ENCODE measurements at places on chromosomes 1 and 21. TPM values are rescaled to one million over a fixed set of nuclear protein-coding genes. Genes with fewer than 3 reads are reported as not detected.

- no peak overlapping the region for H3K27ac ChIP-seq
- no peak for DNase-seq
- no peak overlapping the region for H3K4me3 ChIP-seq
- no peaks in the 10 kb centered on the region for H3K4me1 ChIP-seq
Measured at GRCh38 chr21:20265707-20266440, 732.3 kb upstream of the NCAM2 start.

The HDAC1 gene
- 197 TPM for total RNA-seq

DNA sequence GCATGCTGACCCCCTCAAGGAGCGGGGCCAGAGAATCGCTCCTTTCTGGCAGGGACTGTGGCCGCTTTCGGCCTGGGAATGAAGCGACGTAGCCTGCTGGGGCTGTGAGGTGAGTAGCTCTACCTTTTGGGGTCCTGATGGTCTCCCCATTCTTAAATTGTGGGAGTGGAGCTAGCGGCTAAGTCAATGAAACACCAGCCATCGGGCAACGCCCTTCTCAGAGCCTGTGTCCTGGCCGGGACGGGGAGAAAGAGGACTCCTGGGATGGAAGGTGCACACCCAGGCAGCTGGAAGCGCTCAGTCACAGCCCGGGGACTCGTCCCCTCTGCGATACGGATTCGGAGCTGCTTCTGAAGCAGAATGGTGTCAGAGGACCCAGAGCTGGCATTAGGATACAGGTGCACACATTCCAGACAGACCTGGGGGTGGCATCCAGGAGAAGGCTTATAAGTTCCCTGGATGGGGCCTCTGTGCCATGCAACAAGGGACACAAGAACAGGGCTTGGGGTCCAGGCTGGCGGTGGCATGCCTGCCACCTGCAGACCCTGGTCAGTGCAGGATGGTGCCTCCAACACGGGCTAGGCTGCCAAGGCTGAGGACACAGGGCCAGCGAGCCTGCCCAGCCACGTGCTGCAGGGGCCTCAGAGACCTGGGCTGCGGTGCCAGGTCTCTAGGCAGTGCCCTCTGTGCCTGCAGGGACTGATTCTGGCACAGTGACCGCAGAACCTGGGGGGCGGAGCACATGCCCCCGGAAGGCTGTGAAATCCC, 945 bp upstream of the WNT9A start:
- peaks cover 17% of the 10 kb centered on the region for H3K36me3 ChIP-seq
- peaks cover 55% of the 10 kb centered on the region for H3K27me3 ChIP-seq
- H3K4me3 ChIP-seq = peak overlapping the region; percentile 17
- no peak overlapping the region for H3K27ac ChIP-seq

The MEGF6 gene
- total RNA-seq = 32.4 TPM

DNA sequence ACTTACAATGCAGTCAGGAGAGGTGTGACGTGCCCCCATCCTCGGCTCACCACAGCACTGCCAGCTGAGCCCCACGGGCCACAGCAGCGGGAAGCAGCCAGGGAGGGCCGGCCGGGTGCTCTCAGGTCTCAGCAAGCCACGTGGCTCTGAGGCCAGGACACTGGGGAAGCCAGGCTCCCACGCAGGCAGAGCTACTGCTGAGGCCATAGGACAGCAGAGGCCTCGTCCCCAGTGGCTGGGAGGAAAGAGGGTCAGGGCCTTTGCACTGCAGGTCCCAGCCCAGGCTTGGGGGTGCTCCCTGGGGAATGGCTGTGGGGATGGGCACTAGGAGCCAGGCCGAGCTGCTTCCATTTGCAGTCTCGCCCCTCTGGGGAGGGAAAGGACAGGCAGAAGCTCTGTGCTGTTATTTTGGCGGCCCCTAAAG, 5.8 kb downstream of the LRRC47 start:
- no peaks in the 10 kb centered on the region for H3K4me1 ChIP-seq
- H3K4me3 ChIP-seq = no peak overlapping the region
- H3K27me3 ChIP-seq = no peaks in the 10 kb centered on the region
- DNase-seq = no peak
- H3K36me3 ChIP-seq = peaks cover 15% of the 10 kb centered on the region

DNA sequence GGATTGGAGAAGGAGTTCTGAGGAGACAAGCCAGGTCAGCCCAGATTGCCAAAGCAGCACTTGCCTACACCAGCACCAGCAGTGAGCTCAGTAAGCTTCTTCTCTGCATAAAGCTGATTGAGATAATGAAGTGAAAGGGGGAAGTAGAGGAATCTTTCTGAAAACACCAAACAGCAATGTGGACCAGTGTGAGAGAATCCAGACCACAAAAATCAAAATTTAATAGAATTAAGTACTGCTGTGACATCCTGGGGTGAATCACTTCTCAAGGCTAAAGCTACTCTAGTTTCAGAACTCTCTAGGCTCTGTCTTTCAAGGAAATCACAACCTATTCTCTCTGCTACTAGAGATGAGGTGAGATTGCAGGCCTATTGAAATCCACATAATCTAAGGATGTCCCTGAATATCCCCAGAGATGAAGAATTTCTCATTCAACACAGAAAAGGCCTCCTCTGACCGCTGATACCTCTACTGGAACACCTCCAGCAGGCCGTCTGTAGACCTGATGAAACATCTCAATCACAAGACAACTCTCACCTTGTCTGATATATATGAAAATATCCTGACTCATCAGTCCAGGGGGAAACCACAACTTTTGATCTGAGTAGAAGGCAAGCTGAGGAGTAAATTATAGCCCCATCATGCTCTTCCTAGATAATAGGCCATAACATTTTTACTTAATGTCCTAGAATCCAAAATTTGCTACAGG, at the start of gene FCRL4:
TSS of gene FCRL4 (minus strand) at position 127 of the 709 bp plus-strand sequence. CDS start 141 bp downstream, outside the sequence.
- H3K4me3 ChIP-seq = no peak within 1 kb of the TSS
- peaks cover 41% of the 10 kb centered on the region for H3K4me1 ChIP-seq
- no peaks in the 10 kb centered on the region for H3K27me3 ChIP-seq
- H3K36me3 ChIP-seq = no peaks in the 10 kb centered on the region
- DNase-seq = no peak
- H3K27ac ChIP-seq = no peak within 1 kb of the TSS

GRCh38 chr1:109788695-109789521, 25.2 kb upstream of the EPS8L3 start:
- peaks cover 56% of the 10 kb centered on the region for H3K4me1 ChIP-seq
- no peaks in the 10 kb centered on the region for H3K27me3 ChIP-seq
- H3K27ac ChIP-seq = no peak overlapping the region

- no peaks in the 10 kb centered on the region for H3K36me3 ChIP-seq
- H3K4me1 ChIP-seq = no peaks in the 10 kb centered on the region
- no peak for DNase-seq
- no peaks in the 10 kb centered on the region for H3K27me3 ChIP-seq
- no peak overlapping the region for H3K4me3 ChIP-seq
Measured at GRCh38 chr1:162110910-162111309, 41.4 kb downstream of the NOS1AP start.

GRCh38 chr1:222547944-222548671, at the start of gene HHIPL2:
HHIPL2 (minus strand) TSS chr1:222548104; CDS start chr1:222548044, 60 bp downstream.
- H3K36me3 ChIP-seq = no peaks in the 10 kb centered on the region
- no peak for DNase-seq
- no peak within 1 kb of the TSS for H3K4me3 ChIP-seq

- no peaks in the 10 kb centered on the region for H3K27me3 ChIP-seq
- peaks cover 26% of the 10 kb centered on the region for H3K36me3 ChIP-seq
- peak overlapping the region; percentile 83 for H3K4me3 ChIP-seq
- H3K4me1 ChIP-seq = peaks cover 55% of the 10 kb centered on the region
Measured at GRCh38 chr1:94236013-94236491, 1.3 kb downstream of the ARHGAP29 start.

GRCh38 chr1:244651956-244652622, 837 bp upstream of the DESI2 start:
- peaks cover 7% of the 10 kb centered on the region for H3K4me1 ChIP-seq
- H3K27ac ChIP-seq = no peak overlapping the region
- peaks cover 20% of the 10 kb centered on the region for H3K27me3 ChIP-seq
- H3K36me3 ChIP-seq = no peaks in the 10 kb centered on the region

DNA sequence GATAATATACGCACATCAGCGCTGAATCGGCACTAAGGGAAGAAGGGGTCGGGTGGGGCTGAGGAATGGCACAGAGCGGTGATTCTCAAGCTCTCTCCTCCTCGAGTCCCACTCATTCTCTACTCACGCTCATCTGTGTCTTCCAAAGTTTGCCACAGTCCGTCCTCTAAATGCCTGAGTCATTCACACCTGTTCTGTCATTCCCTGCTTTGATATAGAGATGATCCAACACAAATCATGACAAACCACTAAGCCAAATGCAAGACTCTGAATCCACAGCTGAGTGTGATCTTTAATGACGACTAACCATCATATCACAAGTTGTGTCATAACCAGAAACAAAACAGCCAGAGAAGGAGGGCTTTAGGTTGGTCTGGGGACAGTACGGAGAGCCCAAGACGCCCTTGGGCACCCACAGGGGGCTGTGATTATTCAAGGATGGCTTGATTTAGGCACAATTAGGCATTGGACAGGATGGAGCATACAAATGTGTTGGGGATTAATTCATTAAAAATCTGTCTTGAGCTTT, 501.5 kb downstream of the KIF26B start:
- H3K36me3 ChIP-seq = no peaks in the 10 kb centered on the region
- no peaks in the 10 kb centered on the region for H3K4me1 ChIP-seq
- DNase-seq = no peak
- H3K27ac ChIP-seq = no peak overlapping the region

The AIRE gene
- not detected for total RNA-seq

DNA sequence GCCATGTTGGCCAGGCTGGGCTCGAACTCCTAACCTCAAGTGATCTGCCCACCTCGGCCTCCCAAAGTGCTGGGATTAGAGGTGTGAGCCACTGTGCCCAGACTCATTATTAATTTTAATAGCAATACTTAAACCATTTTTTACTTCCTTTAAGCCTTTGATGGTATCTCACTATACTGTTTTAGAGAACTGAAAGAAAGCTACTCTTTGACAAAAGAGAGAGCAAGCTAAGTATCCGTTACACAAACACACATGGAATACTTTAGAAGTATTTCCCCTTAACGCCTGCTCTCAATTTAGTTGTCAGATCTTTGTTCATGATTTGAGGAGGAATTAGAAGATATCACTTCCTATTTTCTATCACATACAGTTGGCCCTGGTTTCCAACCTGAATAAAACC, 189.4 kb downstream of the COP1 start:
- no peak overlapping the region for H3K27ac ChIP-seq
- no peaks in the 10 kb centered on the region for H3K4me1 ChIP-seq
- no peak for DNase-seq
- no peak overlapping the region for H3K4me3 ChIP-seq

The CAMK2N1 gene
- 66.0 TPM for total RNA-seq

DNA sequence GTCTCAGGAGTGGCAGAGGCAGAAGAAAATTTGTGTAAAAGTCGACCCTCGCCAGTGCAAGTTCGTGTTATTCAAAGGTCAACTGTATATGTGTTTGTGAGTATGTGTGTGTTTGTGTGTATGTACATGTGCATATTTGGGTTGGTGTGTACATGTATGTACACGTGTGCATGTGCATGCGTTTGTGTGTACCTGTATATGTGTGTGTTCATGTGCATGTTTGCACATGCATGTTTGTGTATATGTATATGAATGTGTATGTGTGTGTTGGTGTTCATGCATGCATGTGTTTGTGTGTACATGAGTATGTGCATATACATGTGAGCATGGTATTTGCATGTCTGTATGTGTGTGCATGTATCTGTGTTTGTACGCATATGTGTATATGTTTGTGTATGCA, 21.7 kb upstream of the TENT5C start:
- H3K36me3 ChIP-seq = no peaks in the 10 kb centered on the region
- H3K4me3 ChIP-seq = no peak overlapping the region
- no peak for DNase-seq

DNA sequence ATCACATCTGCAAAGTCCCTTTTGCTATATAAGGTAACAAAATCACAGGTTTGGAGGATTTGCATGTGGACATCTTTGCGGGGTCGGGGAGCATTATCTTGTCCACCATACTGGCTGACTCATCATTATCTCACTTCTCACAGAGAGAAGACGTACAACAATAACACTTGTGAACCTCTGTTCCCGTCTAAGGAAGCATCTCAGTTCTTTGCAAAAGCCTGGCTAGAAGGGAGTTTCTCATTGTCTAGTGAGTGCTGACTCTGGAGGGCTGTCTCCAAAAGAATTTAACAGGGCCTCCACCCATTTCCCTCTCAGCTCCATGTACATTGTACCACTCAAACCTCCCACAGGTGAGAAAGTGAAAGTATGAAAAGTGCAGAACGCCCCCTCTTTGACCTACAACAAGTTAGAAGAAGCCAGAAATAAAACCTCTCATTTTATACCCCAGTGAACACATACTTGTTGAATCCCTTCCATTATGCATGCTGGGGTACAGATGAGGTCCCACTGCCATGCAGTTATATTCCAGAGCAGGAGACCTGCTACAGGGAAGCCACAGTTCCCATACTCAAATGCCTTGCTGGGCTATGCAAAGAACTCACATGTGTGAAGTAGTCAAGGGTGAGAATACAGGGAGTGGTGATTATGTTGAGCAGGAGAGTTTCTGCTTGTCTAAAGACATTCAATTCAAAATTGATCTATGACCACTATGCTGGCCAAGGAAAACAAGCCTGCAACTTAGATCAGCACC, 121.7 kb upstream of the PRDX6 start:
- DNase-seq = no peak
- H3K4me1 ChIP-seq = no peaks in the 10 kb centered on the region
- no peak overlapping the region for H3K27ac ChIP-seq
- no peaks in the 10 kb centered on the region for H3K36me3 ChIP-seq

The FAAP20 gene
- total RNA-seq = 36.3 TPM

DNA sequence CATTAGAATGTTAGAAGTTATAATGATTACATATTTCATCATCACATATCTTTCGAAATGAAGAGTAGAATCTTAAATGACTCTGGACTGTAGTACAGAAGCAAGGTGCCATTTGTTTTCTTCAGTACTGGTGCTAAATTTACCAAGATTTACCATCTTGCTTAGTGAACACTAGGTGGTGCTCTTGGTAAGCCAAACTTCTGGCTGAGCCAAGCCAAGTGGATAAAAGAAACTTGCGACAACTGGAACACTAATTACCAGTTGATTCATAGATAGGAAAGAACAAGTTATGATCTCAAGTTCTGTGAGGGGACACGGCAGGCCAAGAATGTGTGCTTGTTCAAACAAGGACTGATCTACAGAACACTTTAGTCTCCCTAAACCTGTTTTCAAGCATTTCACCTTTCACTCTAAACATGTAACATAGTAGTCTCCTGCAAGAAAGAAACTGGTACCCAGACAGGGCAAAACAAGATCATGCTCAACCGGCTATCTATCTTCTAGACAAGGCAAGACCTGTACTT, 19.8 kb downstream of the SPRTN start:
- DNase-seq = peak; percentile 33
- no peak overlapping the region for H3K27ac ChIP-seq
- H3K4me3 ChIP-seq = no peak overlapping the region
- no peaks in the 10 kb centered on the region for H3K4me1 ChIP-seq
- peaks cover 9% of the 10 kb centered on the region for H3K36me3 ChIP-seq

- DNase-seq = no peak
- no peaks in the 10 kb centered on the region for H3K36me3 ChIP-seq
- no peak overlapping the region for H3K27ac ChIP-seq
- H3K27me3 ChIP-seq = no peaks in the 10 kb centered on the region
- H3K4me3 ChIP-seq = no peak overlapping the region
Measured at GRCh38 chr1:232302376-232303221, 327.3 kb downstream of the SIPA1L2 start.

- no peak for DNase-seq
- peaks cover 9% of the 10 kb centered on the region for H3K4me1 ChIP-seq
- no peaks in the 10 kb centered on the region for H3K36me3 ChIP-seq
- no peak overlapping the region for H3K27ac ChIP-seq
- H3K4me3 ChIP-seq = no peak overlapping the region
Measured at GRCh38 chr21:16821588-16821987, 691.3 kb upstream of the CXADR start.

GRCh38 chr1:43011020-43011419, 52.4 kb upstream of the SLC2A1 start:
- H3K36me3 ChIP-seq = no peaks in the 10 kb centered on the region
- H3K27me3 ChIP-seq = peaks cover 26% of the 10 kb centered on the region
- H3K4me3 ChIP-seq = no peak overlapping the region
- peaks cover 7% of the 10 kb centered on the region for H3K4me1 ChIP-seq
- DNase-seq = no peak
